ENCODE measurements at places on chromosomes 13 and 19. TPM values are rescaled to one million over a fixed set of nuclear protein-coding genes. Genes with fewer than 3 reads are reported as not detected.

The MIR17HG gene
- total RNA-seq = 8.9 TPM

The LGI4 gene
- under 0.01 TPM for total RNA-seq

The TGFBR3L gene
- total RNA-seq = 4.3 TPM

The CYP4F11 gene
- 4.0 TPM for total RNA-seq

The PLVAP gene
- not detected for total RNA-seq

The ZNF580 gene
- total RNA-seq = 0.43 TPM

The ADGRE1 gene
- total RNA-seq = not detected

The SEMA6B gene
- total RNA-seq = 0.24 TPM

The IGFL3 gene
- not detected for total RNA-seq

The HCST gene
- total RNA-seq = not detected

The FEM1A gene
- 22.7 TPM for total RNA-seq

The ZNF675 gene
- 6.3 TPM for total RNA-seq

The EMP3 gene
- total RNA-seq = 2.8 TPM

The CEACAM16 gene
- not detected for total RNA-seq

The ZNF583 gene
- total RNA-seq = 2.6 TPM

The ASF1B gene
- not detected for total RNA-seq

The KBTBD6 gene
- 5.5 TPM for total RNA-seq

The RFPL4A gene
- not detected for total RNA-seq

The COX7A1 gene
- total RNA-seq = 3.0 TPM

The RFXAP gene
- 1.1 TPM for total RNA-seq

The ERICH4 gene
- not detected for total RNA-seq

The CBY2 gene
- total RNA-seq = not detected

The KLF5 gene
- total RNA-seq = 59.3 TPM

The C13orf46 gene
- under 0.01 TPM for total RNA-seq

The CEACAM3 gene
- not detected for total RNA-seq

The PRRG2 gene
- total RNA-seq = 7.2 TPM

The S1PR5 gene
- total RNA-seq = 10.4 TPM

The TOMM40 gene
- 100 TPM for total RNA-seq

All from tracheal epithelial cell (primary cell).